ENCODE measurements at places on chromosomes 12 and 14.
A peak's percentile ranks its signal among the peaks of the same experiment; 100 is the strongest.

- DNase-seq, result no peak
Observed at GRCh38 chr12:129819391-129819790, 84.4 kb downstream of the TMEM132D start.

DNA sequence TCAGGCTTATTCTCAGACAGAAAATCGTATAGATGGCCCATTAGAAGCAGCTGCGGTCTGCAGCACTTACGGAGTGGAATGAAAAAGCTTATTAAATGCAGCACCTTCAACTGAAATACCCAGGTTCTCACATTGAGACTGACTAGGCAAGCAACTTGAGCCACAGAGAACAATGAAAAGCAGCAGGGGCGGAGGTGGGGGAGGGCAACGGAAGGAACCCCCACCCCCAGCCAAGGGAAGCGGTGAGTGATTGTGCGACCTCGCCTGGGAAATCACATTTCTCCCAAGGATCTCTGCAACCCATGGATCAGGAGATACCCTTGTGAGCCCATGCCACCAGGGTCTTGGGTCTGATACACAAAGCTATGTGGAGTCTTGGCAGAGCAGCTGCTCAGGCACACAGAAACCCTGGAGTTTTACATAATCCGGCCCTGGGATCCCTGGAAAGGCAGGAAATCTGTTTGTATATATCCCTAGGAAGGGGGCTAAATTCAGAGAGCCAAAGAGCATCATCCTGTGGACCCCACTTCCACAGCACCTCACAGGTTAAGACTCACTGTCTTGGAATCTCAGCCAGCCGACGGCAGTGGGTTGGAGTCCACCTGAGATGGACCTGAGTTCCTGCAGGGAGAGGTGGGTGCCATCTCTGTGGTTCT, 38.1 kb downstream of the PZP start:
- DNase-seq, result peak; percentile 36

DNA sequence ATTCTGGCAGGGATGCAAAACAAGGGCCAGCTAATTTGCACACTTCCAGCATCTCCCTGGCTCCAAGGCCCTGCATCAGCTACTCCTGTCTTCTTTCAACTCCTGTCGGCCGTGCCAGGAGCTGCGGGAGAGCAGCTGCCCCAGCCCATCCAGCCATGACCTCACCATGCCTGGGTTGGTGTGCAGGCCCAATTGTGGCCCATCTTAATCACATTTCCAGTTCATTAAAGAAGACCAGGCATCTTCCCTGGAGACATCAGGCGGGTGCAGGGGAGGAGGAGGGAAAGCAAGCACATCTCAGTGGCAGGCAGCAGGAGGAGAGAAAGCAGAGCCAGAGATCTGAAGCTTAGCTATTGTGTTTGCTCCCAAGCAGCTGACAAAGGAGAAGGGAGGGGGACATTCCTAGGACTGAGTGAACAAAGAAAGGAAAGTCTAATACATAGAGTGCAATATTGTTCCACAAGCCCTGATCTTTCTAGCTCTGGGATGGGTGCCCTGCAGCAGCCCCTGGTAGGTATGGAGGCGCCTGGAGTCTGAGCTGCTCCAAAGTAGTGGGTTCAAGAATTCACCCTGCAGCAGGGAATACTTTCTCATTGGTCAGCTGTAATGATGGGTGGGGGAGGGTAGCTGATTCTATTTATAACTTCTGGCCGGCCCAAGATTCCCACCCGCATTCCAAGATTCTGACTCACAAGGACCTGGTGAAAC, 40.1 kb downstream of the VWF start:
- DNase-seq, result no peak

- DNase-seq, result no peak
Observed at GRCh38 chr14:27409944-27410343, 812.1 kb upstream of the NOVA1 start.

DNA sequence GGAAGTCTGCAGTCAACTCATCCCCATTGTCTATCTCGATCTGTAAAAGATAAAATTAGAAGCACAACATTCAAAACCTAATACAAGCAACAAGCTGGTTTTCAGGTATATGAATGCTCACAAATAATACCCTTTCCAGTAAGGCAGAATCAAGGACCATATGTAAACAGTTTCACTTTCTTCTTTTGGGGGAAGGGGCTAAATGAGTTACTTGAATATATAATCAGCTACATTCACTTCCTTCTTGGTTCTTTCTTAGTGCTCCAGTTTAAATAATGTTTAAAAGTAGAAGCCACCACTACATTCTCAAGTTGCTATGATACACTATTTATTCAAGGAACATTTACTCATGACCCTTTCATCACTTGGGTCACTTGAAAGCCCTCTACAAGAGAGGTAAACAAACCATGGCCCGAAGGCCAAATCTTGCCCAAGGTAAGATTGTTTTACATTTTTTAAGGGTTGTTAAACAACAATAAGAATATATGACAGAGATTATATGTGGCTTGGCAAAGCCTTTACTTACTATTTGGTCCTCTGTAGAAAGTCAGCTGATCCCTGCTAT, 10.3 kb downstream of the TWF1 start:
- no peak for DNase-seq

DNA sequence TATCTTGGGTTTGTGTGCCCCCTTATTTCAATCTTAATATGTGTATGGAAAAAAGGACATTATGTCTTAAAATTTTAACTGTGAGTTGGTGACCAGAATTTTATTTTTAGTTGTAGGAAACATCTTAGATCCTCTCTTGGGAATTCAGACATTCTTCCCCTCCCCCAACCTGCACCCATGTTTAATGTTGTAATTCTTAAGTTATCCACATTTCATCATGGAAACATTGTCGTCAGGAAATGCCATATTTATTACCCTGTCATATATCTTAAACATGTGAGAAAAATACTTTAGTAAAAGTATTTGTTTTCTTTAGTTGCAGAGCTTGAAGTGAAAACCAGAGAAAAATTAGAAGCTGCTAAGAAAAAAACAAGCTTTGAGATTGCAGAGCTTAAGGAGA, 30.3 kb downstream of the YEATS4 start:
- DNase-seq, result no peak

DNA sequence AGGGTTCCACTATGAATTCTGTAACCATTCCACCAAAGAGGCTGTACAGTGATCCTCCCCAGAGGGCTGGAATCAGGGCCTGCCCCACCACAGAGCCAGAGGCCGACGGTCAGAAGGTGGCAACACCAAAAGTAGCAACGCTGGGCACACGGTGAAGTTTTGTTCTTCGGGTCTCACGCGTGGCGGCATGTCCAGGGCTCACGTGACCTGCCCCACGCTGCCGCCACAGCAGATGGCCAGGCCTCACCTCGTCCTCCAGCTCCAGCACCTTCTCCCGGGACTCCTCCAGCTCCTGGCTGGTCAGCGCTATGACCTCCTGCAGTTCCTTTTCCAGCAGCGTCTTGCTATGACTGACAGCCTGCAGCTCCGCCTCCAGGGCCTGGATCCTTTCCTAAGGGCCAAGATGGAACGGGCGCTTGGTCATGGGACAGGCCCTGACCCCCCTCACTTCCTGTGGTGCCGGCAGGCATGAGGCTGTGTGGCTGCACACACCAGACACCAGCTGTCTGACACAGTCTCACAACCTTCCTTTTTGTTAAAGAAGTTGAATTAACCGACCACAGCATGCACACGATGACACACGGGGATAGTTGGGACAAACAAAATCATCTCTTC, 22.4 kb upstream of the ANKLE2 start:
- no peak for DNase-seq

DNA sequence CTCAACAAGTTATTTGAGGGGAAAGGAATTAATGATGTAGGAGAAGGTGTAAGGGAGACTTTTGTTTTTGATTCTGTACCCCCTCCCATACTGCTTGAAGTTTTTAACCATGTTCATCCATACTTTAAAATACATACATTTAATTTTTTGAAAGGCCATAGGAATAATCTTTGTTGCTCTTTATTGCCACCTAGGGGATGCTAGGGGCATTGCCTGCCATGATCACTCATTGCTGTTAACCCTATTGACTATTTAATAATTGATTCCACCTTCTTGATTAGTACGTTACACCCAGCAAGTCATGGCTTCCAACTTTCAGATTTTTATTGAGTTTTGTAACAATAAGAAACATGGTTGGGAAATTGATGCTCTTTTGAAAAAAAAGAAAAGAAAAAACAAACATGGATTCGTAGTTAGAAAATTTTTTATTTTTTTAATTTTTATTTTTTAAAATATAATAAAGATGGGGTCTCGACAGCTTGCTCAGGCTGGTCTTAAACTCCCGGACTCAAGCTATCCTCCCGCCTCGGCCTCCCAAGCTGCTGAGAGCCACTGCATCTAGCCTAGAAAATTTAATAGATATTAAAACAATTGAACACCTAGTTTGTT, 8.5 kb upstream of the PRKAB1 start:
- DNase-seq, result peak; percentile 20

- no peak for DNase-seq
Observed at GRCh38 chr12:131106349-131106941, 152.7 kb downstream of the ADGRD1 start.

- no peak for DNase-seq
Observed at GRCh38 chr12:93226361-93226760, 151.4 kb upstream of the NUDT4 start.

- DNase-seq, result no peak
Observed at GRCh38 chr12:76470028-76470939, 89.3 kb downstream of the OSBPL8 start.

GRCh38 chr12:113145720-113146551, 3.6 kb upstream of the CFAP73 start:
- DNase-seq, result no peak

GRCh38 chr14:28754209-28754985, 12.2 kb upstream of the FOXG1 start:
- peak; percentile 71 for DNase-seq

GRCh38 chr14:21070610-21071224, 613 bp downstream of the ARHGEF40 start:
- peak; percentile 59 for DNase-seq

DNA sequence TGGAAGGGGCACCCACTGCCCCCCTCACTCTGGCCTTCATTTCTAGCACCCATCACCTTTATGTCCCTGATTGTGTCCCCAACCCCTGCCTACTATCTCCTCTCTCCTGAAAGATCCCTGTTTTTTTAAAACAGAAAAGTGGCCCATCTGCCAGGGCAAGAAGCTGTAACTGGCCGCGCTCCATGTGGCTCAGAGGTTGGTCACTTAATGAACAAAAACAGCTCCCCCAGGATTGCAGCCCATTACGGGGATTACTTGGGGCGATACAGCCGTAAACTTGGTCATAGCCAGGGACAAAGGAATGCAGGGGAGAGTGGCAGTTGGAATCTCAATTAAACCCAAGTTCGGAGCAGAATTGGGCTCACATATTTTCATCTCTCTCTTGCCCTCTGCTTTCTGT, 34.8 kb upstream of the VSX2 start:
- no peak for DNase-seq

- DNase-seq, result no peak
Observed at GRCh38 chr14:92542766-92543554, 29.4 kb downstream of the RIN3 start.

DNA sequence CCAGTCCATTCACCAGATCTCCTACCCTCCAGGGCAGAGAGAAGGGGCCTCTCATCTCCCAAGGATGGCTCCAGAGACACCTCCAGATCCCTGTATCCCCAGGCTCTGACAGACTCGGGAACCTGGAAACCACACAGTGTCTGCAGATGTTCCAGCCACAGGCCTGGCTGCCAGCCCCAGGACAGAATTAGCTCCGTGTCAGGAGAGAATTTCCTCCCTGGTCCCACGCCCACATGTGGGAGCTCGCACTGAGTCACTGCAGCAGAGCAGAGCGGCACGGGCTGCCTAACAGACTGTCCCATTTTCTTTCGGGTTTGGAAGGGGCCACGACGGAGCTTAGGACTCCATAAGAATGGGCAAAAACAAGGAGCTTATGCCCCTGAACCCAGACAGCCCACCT, 33.6 kb downstream of the CMKLR1 start:
- no peak for DNase-seq

- DNase-seq, result no peak
Observed at GRCh38 chr12:42790761-42791151, 201.2 kb upstream of the PRICKLE1 start.

GRCh38 chr14:99173086-99173485, 98.9 kb downstream of the BCL11B start:
- no peak for DNase-seq

- DNase-seq, result no peak
Observed at GRCh38 chr14:76391981-76392690, 16.2 kb downstream of the ESRRB start.

- peak; percentile 76 for DNase-seq
Observed at GRCh38 chr14:105527826-105528585, 1.6 kb downstream of the TMEM121 start.

DNA sequence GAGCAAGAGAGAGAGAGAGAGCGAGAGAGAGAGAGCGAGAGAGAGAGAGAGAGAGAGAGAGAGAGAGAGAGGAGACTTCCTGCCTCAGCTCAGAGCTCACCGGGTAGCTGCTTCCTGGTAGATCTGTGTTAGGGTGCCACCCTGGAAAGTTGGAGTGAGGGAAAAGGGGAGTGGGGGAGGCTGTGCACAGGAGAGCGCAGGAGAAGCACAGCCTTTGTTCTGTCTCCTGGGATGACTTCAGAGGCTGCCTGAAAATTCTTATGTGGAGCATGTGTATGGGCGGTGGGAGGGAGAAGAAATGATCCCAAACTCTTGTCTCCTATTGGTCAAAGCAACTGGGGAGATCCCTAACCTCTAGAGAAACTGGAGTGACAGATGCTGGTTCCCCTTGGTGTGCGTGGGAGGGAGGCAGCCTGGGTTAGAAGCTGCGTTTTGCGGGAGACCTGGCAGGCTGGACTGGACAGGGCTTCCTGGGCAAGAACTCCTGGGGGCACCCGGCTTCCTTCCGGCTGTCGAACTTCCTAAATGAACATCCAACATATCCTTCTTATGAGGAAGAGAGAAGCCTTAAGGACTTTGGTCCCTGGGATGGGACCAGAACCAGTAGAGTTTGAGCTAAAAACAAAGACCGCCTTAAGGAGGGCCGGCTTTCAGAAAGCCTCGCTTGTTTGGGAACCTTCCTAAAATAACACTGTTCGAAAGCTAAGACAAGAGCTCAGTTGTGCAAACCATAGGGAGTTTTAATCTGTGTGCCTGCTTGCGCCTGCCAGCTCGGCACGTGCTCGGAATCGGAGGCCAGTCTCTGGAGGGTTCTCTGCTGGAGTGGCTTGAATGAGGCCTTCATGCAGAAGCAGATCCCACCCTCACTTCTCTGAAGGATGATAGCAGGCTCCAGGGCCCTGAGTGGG, 30.4 kb upstream of the BEGAIN start:
- DNase-seq, result peak; percentile 63

DNA sequence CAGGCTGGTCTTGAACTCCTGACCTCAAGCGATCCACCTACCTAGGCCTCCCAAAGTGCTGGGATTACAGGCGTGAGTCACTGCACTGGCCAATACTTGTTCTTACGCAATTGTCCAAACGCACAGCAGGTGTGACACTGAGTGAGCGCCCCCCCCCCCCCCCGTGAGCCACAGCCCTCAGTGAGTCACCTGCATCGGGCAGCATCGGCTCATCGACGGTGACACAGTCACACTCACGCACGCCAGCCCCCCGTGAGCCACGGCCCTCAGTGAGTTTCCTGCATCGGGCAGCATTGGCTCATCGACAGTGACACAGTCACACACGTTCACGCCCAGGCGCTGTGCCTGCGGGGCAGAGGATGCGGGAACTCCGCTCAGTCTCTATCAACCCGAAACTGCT, 42.5 kb downstream of the GALNT9 start:
- DNase-seq, result no peak

GRCh38 chr12:127830730-127831129, 436.2 kb upstream of the TMEM132C start:
- no peak for DNase-seq

Data from NCI-H524 (cell line).